Naive thymus-derived CD8-positive, alpha-beta T cell (primary cell): ENCODE measurements at places on chromosomes 7 and 10. TPM values are rescaled to one million over a fixed set of nuclear protein-coding genes. Genes with fewer than 3 reads are reported as not detected.

AGAP9 gene
- polyA plus RNA-seq: 0.09 TPM

COMMD3 gene
- 57.8 TPM for polyA plus RNA-seq

SMC3 gene
- polyA plus RNA-seq: 66.7 TPM

EBF3 gene
- not detected for polyA plus RNA-seq

PTPRE gene
- polyA plus RNA-seq: 7.8 TPM

SUGCT gene
- 1.3 TPM for polyA plus RNA-seq

CC2D2B gene
- not detected for polyA plus RNA-seq

DNA sequence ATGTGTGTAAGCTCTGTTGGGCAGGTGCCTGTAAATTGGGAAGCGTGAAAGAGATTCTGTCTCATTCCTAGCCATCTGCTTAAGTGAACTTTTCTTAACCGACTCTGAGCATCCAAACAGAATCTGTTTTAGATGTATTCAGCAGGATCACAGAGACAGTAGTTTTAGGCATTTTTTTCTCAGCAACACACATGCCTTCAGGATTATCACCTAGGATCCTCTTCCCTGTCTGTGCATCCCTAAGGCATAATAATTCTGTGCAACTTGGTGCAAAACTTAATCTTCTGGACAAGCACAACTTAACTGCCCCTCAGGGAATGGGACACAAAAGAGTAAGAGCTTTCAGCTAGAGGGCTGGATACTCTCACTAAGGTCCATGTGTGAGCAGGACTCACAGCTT, 284.8 kb downstream of the C7orf25 start:
- DNase-seq: no peak

DNA sequence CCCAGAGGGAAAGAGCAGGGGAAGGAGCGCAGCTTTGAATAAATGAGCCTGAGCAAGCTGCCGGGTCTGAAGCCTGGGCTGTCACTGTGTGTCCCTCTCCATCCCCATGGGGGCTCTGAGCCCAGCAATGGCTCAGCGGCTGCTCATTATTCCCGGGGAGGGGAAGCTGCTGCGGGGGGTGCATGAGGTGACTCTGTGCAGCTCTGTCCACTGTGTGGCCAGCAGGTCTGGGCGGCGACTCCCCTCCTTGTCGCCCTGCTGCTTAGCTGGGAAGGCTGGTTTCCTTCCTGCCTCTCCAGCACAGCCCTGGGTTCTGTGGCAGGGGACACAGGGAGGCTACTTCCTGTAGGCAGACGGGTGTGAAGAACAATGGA, 234.2 kb downstream of the PRPF18 start:
- DNase-seq: no peak

GRCh38 chr7:23662124-23662983, 17.6 kb upstream of the FAM221A start:
- no peak for DNase-seq

DNA sequence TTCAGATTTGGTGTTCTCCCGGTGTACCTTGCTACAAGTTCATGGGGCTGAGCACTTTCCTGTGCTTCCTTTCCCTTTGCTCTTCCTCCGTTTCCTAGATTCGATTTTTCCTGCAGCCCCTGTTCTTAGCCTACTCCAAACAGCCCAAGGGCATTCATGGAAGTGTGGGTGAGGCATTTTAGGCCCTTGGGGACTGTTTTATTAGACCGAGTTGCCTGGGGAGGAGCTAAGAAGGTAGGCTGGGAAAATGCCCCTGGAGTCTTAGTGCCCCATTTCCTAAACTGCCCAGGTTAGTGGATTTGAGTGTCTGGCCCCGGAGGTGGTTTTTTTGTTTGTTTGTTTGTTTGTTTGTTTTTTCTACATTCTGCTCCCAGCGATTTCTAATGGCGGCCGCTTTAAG, 1.8 kb downstream of the LRMDA start:
- DNase-seq: no peak

- no peak for DNase-seq
Measured at GRCh38 chr10:1050145-1050544, 1.2 kb upstream of the IDI1 start.

GRCh38 chr7:135509839-135510591, at the start of gene CNOT4:
Gene CNOT4, minus strand, starts transcription at chr7:135510102. Its CDS starts 71,771 bp downstream, at chr7:135438331.
- DNase-seq: peak; percentile 97

- DNase-seq: no peak
Measured at GRCh38 chr7:140649556-140650205, 9.1 kb upstream of the DENND2A start.

DNA sequence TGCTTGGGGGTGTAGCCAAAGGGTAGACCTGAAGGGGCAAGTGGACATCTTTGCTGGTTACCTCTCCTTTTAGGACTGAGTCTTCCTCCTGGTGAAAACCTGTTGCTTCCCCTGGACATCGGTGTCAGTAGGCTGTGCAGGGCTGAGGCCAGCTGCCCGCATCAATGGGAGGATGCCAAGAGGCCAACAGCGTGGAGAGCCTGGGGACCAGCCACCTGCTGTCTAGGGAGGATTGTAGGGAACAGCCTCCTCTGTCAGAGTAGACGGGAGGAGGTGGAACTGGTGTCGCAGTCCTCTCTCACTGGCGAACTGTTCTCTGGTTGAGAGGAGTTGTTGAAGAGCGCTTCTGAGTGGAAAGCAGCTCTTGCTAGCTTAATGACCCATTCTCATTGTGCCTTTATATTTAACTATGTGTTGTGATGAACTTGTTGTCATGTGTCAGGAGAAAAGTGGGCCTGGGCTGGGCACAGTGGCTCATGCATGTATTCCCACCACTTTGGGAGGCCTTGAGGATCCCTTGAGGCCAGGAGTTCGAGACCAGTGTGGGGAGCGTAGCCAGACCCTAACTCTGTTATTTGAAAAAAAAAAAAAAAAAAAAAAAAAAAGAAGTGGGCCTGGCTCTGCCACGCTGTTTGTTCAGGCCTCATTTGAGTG, 1.8 kb downstream of the SUFU start:
- no peak for DNase-seq

- no peak for DNase-seq
Measured at GRCh38 chr10:131824371-131825149, 76.2 kb upstream of the PPP2R2D start.

DNA sequence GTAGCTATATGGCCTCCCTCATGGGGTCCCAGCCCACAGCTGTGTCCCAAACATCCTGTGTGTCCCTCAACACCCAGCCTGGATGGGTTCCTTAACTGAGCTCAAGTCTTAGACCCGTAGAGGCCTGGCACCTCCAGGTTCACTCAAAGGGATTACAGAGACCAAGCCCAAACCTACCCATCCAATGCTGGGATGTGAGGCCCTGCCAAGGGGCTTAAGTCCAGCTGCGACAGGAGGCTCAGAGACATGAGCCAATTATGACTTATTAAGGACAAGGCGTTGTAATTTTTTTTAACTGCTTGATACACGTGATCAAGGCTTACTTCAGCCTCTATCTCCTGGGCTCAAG, 105.6 kb upstream of the RET start:
- DNase-seq: peak; percentile 40

DNA sequence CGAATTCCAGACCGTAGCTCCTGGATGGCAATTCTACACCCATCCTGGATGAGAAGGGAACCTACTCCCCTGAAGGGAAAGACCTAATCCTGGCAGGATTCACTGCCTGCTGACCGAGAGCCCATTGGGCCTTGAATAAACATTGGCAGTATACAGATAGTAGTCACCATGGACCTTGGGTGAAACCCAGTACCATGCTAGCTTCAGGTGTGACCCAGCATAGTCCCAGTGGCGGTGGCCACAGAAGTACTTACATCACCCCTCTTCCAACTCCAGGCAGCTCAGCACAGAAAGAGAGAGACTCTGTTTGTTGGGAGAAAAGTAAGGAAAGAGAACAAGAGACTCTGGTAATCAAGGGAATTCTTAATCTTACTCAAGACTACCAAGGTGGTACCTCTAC, 97.2 kb upstream of the SLC13A1 start:
- no peak for DNase-seq

GRCh38 chr7:54932818-54933543, 85.8 kb upstream of the EGFR start:
- DNase-seq: no peak

- DNase-seq: no peak
Measured at GRCh38 chr10:11010582-11010981, 7.1 kb upstream of the CELF2 start.

GRCh38 chr10:114681542-114681941, 23.5 kb upstream of the ABLIM1 start:
- DNase-seq: no peak

- no peak for DNase-seq
Measured at GRCh38 chr10:101280511-101280910, 51.2 kb upstream of the LBX1 start.

DNA sequence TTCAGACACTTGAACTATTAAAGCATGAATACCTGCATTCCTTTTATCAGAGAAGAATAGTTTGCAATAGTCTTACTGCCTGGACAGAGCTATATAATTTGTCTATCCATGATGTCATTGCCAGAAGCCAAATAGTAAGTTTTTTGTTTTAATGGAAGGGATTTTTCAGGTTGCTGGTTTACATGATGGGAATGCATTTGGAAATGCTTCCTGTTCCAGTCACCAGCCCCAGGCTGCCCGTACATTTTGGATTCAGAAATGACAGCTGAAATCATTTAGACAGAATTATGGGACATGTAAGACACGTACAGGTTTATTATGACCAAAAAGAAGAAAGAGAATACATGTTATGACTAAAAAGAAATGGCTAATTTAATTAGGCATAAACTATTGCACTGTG, 293.1 kb downstream of the CDK14 start:
- no peak for DNase-seq

DNA sequence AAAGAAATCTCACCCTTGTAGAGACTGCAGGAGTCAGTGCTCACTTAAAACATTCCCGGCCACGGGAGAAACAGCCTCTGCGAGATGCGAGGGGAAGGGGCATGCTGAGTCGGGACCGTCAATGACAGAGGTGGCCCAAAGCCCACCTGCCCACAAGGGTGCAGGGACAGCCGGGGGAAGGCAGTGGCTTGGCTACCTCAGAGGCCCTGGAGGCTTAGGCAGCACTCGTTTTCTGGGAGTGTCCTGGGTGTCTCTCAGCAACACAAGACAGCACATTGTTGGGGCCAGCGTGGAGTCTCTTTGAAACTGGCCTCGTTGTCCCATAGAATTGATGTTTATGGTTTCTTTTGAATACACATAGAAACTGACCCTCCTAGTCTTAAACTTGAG, 25.6 kb upstream of the SYCE1 start:
- DNase-seq: no peak

- no peak for DNase-seq
Measured at GRCh38 chr7:41578700-41579099, 124.2 kb downstream of the INHBA start.

DNA sequence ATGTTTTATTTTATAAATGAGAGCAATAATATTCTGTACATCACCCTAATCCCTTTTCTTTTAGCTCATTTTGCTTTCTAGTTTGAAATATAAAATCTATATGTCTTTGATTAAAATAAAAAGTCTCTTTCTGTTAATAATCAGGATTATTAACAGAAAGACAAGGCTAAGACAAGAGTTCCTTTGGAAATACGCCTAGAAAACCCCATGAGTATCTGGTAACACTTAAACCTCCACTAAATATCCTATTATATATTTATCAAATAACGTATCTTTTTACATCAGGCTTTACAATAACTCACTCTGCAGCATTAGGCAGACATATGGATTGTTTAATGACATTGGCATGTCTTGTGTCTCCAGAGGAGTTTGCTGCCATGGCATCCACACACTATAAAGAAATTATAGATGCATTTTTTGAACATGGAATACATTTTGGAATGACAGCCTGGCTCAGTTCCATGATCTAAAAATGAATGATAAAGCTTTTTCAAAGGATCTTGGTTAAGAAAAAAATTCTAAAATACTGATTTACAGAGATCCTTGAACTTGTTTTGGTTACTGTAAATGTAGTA, 98.7 kb downstream of the TMEM26 start:
- no peak for DNase-seq

DNA sequence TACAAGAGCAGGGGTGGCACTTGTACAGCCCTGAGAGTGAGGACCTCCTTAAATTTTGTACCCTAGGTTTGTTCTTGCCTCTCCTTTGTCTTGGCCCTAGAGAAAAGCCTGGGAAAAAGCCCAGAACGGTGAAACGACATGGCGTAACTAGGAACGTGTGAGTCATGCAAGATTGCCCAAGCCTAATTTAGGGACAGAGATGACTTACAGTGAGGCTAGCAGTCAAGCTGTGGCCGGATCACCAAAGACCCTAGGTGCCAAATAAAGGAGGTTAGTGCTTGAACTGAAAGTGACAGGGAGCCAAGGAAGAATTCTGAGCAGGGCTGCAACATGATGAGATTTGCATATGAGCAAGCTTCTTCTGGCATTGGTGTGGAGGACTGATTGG, 25.1 kb downstream of the TBXAS1 start:
- DNase-seq: no peak

GRCh38 chr7:74083928-74084721, 521 bp downstream of the LIMK1 start:
- DNase-seq: no peak

- DNase-seq: no peak
Measured at GRCh38 chr7:76222333-76222732, 20.6 kb downstream of the SRRM3 start.

DNA sequence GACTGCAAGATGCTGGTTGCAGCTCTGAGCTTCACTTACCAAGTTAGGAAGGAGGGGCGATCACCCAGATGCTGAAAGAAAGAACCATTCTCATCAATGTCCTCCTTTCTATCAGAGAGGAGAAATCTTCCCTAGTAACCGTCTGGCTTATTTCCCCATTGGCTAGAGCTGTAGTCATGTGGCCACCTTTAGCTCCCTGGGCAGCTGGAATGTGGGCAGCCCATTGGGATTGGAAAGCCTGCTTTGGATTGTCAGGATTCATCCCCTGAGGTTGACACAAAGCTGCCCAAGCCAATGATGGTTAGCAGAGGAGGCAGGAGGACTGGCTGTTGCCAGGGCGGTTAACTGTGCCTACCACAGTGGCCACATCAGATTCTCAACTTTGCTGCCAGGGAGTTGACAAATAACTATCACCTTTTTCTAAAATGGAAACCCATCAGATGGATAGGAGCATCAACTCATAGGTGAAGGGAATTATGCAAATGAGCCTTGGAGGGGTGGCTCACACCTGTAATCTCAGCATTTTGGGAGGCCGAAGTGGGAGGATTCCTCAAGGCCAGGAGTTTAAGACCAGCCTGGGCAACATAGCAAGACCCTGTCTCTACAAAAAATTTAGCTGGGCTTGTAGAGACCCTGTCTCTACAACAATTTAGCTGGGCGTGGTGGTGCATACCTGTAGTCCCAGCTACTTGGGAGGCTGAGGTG, 206.4 kb upstream of the GALNT17 start:
- DNase-seq: no peak
